ENCODE measurements at places on chromosomes 7 and 10. TPM values are rescaled to one million over a fixed set of nuclear protein-coding genes. Genes with fewer than 3 reads are reported as not detected.

TRIM74 gene
- total RNA-seq: not detected

CALML3 gene
- not detected for total RNA-seq

C10orf90 gene
- total RNA-seq: not detected

OR6V1 gene
- total RNA-seq: not detected

ALDH18A1 gene
- total RNA-seq: 77.4 TPM

SEPTIN7 gene
- 181 TPM for total RNA-seq
